ENCODE measurements at places on chromosomes 12 and 14. TPM values are rescaled to one million over a fixed set of nuclear protein-coding genes. Genes with fewer than 3 reads are reported as not detected.

KRT74 gene
- not detected for total RNA-seq

GRCh38 chr12:26185532-26186320 lies 9.6 kb upstream of the SSPN start:
- no peaks in the 10 kb centered on the region for H3K36me3 ChIP-seq
- H3K4me3 ChIP-seq = no peak overlapping the region
- no peak overlapping the region for H3K27ac ChIP-seq
- H3K4me1 ChIP-seq = no peaks in the 10 kb centered on the region
- DNase-seq = no peak

- no peak overlapping the region for H3K4me3 ChIP-seq
- no peaks in the 10 kb centered on the region for H3K27me3 ChIP-seq
- H3K4me1 ChIP-seq = no peaks in the 10 kb centered on the region
- peaks cover 58% of the 10 kb centered on the region for H3K36me3 ChIP-seq
Observed at GRCh38 chr14:101918065-101918989, 46.0 kb upstream of the DYNC1H1 start.

DNA sequence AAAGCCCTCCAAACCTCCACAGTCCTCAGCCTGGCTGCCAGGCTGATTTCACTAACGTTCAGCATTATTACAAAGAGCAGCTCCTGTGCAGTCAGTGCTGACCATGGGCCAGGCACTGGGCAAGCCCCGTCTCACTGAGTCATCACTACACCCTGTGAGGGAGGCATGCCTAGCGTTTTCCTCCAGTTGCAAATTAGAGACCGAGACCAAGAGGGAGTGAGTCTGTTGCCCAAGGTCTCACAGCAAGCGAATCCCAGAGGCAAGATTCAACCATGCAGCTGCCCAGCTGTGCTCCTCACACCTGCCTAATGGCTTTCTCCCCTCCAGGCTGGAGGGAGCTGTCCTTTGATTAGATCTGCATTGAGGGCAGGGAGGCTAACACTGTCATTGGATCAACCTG lies 229.3 kb upstream of the LHX5 start:
- no peak for DNase-seq
- no peaks in the 10 kb centered on the region for H3K36me3 ChIP-seq
- H3K4me3 ChIP-seq = no peak overlapping the region
- H3K27ac ChIP-seq = no peak overlapping the region

BCL2L14 gene
- 13.0 TPM for total RNA-seq

GRCh38 chr14:22391908-22392565 lies 197.0 kb downstream of the DAD1 start:
- no peaks in the 10 kb centered on the region for H3K36me3 ChIP-seq
- no peak overlapping the region for H3K4me3 ChIP-seq
- no peaks in the 10 kb centered on the region for H3K4me1 ChIP-seq
- no peak overlapping the region for H3K27ac ChIP-seq
- H3K27me3 ChIP-seq = no peaks in the 10 kb centered on the region
- no peak for DNase-seq

MIP gene
- total RNA-seq = not detected

KCNJ8 gene
- not detected for total RNA-seq

LTBR gene
- 0.38 TPM for total RNA-seq

SLCO1B1 gene
- total RNA-seq = not detected

PIANP gene
- not detected for total RNA-seq

KRT71 gene
- total RNA-seq = not detected

DNA sequence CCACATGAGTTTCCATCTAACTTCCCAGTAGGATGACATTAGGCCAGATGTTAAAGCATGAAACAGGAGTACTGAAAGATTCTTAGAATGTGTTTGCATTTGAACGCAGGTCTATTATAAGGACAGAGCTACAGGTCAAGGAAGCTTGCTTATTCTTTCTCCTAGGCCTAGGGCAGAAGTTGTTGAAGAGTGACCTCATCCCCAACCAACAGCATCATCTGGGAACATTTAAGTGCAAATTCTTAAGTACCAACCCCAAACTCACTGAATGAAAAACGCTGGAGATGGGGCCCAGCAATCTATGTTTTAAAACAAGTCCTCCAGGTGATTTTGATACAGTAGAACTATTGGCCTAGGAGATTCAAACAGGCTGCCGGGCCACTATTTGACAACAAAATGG lies 52.4 kb downstream of the PAPLN start:
- no peak overlapping the region for H3K4me3 ChIP-seq
- H3K4me1 ChIP-seq = peaks cover 37% of the 10 kb centered on the region
- no peaks in the 10 kb centered on the region for H3K27me3 ChIP-seq
- H3K27ac ChIP-seq = no peak overlapping the region
- H3K36me3 ChIP-seq = peaks cover 32% of the 10 kb centered on the region

RND1 gene
- total RNA-seq = 3.0 TPM

KRT7 gene
- 9.3 TPM for total RNA-seq

GRCh38 chr14:102941419-102942011 lies 19.1 kb downstream of the AMN start:
- no peak for DNase-seq
- H3K4me1 ChIP-seq = peaks cover 2% of the 10 kb centered on the region
- no peaks in the 10 kb centered on the region for H3K27me3 ChIP-seq

DNA sequence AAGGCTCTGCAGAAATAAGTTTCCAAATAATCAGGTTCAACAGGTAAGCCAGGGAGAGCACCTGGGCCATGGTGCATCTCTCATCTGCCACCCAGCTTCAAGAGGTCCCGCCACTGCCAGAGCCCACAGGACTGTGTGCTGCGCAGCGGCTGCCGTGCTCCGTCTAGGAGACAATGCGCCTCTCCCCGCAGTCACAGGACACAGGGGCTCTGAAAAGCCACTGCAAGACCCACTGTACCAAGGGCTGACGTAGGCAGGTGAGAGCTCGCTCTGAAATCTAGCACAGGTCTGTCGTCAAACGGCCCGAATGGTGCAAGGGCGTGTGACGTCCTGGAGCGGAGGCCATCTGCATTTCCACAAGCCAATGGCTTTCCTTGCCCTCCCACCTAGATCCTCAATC lies 201.1 kb downstream of the CALM1 start:
- H3K4me1 ChIP-seq = no peaks in the 10 kb centered on the region
- H3K36me3 ChIP-seq = no peaks in the 10 kb centered on the region
- H3K27me3 ChIP-seq = peaks cover 7% of the 10 kb centered on the region
- H3K27ac ChIP-seq = no peak overlapping the region

GRCh38 chr14:33576014-33576413 lies 374.9 kb downstream of the EGLN3 start:
- no peaks in the 10 kb centered on the region for H3K27me3 ChIP-seq
- no peak for DNase-seq
- H3K36me3 ChIP-seq = no peaks in the 10 kb centered on the region
- H3K27ac ChIP-seq = no peak overlapping the region

DCAF5 gene
- 50.3 TPM for total RNA-seq

DNA sequence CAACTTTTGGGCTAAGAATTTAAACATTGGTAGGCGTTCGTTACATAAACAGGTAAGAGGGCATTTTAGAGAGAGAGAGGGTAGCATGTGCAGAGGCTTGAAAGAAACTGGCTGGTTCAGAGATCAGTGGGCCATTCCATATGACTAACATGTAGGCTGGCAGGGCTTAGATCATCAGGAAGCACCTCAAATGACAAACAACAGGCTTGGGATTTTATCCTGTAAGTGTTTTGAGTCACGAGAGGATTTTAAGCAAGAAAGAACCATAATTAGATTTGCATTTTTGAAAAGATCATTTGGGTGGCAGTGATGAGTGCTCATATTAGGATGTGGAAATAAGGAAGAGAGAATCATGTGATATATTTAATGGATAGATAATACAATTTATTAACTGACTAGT lies 8.7 kb upstream of the PLEKHA5 start:
- H3K27ac ChIP-seq = no peak overlapping the region
- H3K4me3 ChIP-seq = no peak overlapping the region
- no peaks in the 10 kb centered on the region for H3K36me3 ChIP-seq
- peaks cover 6% of the 10 kb centered on the region for H3K27me3 ChIP-seq
- DNase-seq = no peak

- H3K4me1 ChIP-seq = no peaks in the 10 kb centered on the region
Observed at GRCh38 chr14:85788470-85789233, 258.7 kb downstream of the FLRT2 start.

DNA sequence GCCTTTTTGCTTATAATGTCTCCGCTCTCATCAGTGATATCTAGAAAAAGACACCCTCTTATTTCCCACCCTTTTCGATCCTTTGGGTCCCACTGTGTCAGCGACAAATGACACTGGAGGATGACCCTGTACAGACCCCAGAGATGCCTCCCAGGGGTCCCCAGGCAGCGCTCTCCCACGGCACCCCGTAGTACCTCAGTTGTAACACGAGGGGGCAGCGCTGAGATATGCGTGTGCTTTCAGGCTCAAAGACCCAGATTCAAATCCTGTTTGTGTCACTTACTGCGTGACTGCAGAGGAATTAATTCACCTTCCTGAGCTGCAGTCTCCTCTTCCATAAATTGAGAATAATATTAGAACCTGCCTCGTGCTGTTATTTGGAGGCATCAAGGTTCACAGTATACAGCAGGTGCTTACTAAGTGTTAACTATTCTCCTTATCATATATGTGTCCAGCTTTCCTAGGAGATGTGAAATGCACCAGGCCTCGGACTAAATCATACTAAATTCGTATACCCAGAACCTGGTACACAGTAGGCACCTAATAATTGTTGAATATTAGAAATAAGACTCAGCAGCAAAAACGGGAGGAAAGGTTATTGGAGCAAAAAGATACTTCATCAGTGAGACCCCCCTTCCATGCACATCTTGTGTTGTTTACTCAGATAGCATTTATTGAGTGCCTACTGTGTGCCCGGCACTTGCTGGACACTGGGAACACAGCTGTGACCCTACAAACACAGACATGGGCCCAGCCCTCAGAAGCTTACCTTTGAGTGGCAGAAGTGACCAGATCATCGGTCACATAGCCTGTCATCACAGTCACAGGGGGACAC lies 99.9 kb downstream of the PHETA1 start:
- DNase-seq = peak; percentile 21
- no peak overlapping the region for H3K4me3 ChIP-seq
- peaks cover 8% of the 10 kb centered on the region for H3K4me1 ChIP-seq
- peaks cover 13% of the 10 kb centered on the region for H3K27me3 ChIP-seq

PA2G4 gene
- total RNA-seq = 242 TPM

- no peaks in the 10 kb centered on the region for H3K27me3 ChIP-seq
- H3K27ac ChIP-seq = no peak overlapping the region
Observed at GRCh38 chr14:76050797-76051392, 65.3 kb downstream of the IFT43 start.

DNA sequence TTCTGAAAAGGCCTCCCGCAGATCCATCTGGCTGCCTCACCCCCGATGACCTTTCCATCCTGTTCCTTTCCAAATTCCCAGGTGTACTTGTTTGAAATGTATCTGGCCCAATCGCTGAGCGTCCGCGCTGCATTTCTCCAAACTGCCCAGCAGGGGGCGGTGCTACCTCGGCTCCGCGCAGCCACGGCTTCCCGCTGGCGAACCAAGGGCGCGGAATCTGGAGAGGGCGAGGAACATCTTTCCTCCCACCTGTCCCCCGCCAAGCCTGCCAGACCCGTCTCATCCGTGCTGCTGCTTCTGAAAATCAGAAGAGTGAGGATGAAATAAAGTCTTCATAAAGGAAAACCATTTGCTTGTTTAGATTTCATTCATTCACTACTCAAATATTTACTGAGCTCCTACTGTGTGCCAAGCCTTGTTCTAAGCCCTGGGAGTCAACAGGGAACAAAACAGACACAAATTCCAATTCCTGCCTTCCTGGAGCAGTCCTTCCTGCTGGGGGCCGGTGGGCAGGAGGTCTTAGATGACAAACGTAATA lies 16.8 kb upstream of the MYL2 start:
- DNase-seq = peak; percentile 58
- H3K27me3 ChIP-seq = peaks cover 7% of the 10 kb centered on the region
- H3K36me3 ChIP-seq = no peaks in the 10 kb centered on the region
- H3K4me3 ChIP-seq = no peak overlapping the region

TSPAN8 gene
- not detected for total RNA-seq

DNA sequence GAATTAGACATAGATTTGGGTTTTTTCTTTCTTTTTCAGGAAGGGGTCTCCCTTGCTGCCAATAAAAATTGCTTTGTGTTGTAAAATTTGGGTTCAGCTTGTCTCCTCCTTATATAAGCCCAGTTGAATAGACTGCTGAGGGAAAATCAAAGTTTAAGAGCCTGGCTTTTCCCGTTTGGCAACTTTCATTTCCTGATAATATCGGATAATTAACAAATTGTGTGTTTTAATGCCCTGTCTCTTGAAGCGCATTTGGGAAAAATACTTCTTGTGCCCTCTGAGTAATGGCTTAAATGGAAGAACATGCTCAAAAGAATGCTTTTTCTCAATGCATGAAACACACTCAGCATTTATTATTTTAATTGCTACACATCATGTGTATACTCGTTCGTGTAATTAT lies 198.0 kb upstream of the DCN start:
- H3K4me3 ChIP-seq = no peak overlapping the region
- no peak for DNase-seq
- no peak overlapping the region for H3K27ac ChIP-seq
- H3K36me3 ChIP-seq = no peaks in the 10 kb centered on the region
- H3K4me1 ChIP-seq = peaks cover 10% of the 10 kb centered on the region
- H3K27me3 ChIP-seq = peaks cover 2% of the 10 kb centered on the region
